Left colon (tissue), 2 donors: ENCODE measurements at places on chromosomes 1 and 21.

DNA sequence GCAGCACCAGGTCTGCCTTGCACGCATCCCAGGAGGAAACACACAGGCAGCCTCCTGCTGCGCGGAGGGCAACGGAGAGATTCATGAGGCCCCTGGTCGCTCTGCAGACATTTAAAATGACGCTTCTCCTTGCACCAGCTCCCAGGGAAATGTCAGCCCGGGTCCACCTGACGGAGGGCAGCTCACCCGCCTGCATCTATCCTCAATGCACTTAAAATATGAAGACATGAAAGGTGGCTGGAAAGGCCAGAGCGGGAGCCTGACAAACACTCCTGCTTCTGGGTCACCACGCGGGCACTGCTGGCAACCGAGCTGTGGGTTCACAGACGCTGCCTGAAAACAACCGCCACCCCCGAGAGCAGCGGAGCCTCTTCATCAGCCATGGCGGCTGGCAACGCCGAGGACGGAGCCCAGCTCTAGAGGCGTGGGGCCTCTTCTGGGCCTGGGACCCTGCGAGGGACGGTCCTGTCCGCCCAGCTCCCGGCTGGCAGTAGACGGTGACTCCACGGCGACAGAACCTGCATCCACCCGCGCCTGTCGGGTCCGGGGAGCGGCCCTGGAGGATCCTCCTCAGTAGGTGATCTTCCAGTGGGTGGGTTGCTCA lies 22.7 kb downstream of the POFUT2 start:
- peak; percentile 22 for DNase-seq

DNA sequence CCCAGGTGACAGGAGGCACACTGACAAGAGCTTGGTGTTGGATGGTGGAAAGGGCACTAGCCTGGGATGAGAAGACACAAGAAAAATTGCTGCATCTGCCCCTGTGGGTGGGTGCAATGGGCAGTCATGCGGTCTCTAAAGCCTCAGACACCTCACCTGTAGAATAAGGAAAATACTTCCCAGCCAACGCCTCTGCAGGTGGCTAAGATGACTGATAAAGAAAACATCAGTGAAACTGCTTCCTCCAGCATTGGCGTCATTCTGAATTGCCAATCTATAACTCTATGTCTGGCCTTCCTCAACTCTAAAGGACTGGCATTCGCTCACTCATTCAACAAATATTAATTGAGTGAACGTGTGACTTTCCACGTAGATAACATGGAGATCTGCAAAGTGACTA lies 100.4 kb upstream of the F3 start:
- no peak for DNase-seq

GRCh38 chr1:244836584-244836983 lies 1.1 kb downstream of the COX20 start:
- no peak for DNase-seq

GRCh38 chr1:186297439-186298045 lies 77.5 kb downstream of the TPR start:
- no peak for DNase-seq

DNA sequence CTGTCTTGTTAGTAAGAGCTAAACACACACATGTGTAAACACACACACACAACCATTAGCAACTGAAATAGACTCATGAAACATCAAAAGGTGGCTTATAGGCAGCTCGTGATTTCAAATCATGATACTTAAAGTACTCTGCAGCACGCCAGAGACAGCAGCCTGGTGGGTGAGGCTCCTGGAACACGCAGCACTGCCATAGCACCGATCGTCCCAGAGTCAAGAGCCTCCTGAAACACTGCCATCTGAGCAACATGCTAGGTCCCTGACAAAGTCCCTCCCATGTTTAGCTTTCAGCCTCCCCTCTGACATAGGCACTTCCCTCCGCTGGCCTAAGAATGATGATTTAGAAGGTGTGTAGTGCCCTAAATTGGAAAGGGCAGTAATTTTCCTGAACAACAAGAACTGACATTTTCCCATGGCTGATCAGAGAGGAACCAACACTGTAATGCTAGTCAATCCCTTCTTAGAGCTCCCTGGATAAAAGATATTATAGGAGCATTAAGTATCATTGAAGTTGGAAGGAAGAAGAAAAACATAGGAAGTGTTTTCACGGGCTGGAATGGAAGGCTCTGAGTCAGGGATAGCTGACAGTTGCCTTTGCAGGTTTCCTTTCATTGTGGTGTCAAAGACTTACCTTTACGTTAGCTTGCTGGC lies 14.1 kb upstream of the DPT start:
- no peak for DNase-seq

- DNase-seq, result no peak
Measured at GRCh38 chr1:151837884-151838221, 1.8 kb downstream of the C2CD4D start.

GRCh38 chr1:54070171-54070837 lies 16.9 kb downstream of the TCEANC2 start:
- no peak for DNase-seq

- no peak for DNase-seq
Measured at GRCh38 chr21:30233228-30234020, 17.5 kb upstream of the CLDN8 start.

- DNase-seq, result no peak
Measured at GRCh38 chr1:93800856-93801255, 78.2 kb downstream of the DNTTIP2 start.

DNA sequence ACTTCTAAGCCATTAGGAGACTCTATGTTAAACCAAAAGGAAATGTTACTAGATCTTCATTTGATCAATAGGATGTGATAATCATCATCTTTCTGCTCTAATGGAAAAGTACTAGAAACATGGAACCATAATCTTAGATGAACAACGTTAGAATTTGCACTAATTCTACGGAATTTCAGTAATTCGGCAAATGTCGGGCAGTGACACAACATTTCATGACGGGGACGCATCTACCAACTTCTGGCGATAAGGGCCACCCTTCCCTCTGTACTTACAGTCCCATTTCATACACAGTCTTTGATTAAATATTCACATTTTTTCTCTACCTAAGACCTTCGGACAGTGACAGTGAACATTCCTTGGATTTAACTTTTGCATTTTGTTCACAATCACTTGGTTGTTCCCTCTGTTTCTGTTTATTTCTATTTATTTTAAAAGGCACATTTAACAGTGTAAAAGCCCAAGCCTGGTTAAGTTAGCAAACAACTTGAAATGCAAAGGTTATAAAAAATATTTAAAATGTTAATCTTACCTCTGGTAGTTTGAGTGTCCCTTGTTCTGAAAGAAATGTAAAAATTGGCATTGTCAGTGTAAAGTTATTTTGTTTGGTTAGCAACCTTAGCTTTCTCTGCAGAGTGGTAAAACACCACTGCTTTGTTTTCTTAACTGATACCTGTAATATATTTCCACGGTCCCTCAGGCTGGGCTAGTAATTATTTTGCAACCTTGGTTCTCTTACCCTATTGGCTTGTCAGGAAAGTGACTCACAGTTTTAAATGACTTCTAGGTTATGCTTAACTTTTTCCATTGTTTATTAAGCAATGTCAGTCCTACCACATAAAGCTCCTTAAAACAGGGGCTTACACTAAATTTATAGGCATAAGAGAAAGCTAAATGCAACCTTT lies 276.9 kb downstream of the VAV3 start:
- peak; percentile 38 for DNase-seq

DNA sequence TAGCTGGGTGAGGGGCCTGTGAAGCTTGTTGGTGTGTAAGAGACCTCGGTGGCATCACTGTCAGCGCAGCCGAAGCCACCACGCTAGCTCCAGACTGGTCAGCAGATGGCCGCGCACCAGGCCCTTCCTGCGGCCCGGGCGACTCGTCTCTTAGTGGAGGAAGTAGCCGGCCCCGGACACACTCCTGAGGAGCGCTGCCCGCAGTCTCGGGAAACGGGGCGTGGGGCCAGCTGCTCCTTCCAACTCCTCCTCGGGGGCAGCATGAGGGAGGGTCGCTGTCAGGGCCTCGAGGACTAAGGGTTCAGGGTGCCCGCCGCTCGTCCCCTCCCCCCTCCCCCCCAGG lies 20.4 kb downstream of the H3-3A start:
- peak; percentile 64 for DNase-seq

DNA sequence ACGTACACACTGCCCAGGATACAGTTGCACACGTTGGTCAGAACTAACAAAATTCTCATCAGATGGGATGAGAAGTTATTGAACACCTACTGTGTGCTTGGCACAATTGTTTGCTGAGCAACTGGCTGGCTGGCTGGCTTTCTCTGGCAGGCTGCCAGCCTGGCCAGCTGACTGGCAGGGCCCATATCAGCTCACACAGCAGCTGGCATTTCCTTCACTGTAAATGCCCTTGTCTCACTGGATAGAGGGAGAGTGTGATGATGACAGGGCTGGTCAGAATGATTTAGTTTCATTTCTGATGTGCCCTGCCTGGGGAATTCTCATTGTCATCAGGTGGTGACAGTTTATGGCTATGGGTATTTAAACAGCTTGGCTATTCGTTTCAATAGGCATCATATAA lies 15.8 kb downstream of the CAMK2N1 start:
- peak; percentile 61 for DNase-seq

- DNase-seq, result no peak
Measured at GRCh38 chr1:107467286-107467685, 326.4 kb downstream of the NTNG1 start.

DNA sequence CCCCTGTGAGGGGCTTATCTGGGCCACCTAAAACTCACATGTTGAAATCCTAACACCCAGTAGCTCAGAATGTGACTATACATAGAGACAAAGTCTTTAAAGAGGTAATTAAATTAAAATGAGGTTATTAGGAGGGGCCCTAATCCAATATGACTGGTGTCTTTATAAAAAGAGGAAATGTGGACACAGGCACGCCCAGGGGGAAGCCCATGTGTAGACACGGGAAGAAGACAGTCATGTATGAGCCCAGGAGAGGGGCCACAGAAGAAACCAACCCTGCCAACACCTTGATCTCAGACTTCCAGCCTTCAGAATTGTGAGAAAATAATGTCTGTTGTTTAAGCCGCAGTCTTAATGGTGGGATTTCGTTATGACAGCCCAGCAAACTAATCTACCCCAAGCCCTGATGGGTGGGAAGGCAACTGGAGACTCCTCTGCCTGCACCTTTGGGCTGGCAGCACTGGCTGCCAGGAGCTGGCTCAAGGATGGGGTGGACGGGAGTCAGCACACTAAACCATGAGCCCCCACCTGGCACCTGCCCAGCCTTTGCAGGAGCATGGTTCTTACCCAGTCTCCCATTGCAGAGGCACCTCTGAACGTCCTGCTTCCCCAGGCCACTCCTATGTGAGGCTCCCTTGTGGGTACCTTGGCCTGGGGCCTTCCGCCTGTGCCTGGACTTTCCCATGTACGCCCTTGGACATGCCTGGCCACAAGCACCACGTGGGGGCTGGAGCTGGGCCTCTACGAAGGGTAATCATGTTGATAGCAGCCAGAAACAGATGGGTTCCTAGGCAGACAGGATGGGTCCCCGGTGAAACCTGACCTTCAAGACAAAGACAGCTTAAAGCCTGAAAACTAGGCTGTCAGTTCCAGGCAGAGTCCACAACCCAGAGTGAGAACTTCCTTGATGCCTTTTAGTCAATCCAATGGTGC lies 57.1 kb upstream of the DMRTB1 start:
- no peak for DNase-seq

DNA sequence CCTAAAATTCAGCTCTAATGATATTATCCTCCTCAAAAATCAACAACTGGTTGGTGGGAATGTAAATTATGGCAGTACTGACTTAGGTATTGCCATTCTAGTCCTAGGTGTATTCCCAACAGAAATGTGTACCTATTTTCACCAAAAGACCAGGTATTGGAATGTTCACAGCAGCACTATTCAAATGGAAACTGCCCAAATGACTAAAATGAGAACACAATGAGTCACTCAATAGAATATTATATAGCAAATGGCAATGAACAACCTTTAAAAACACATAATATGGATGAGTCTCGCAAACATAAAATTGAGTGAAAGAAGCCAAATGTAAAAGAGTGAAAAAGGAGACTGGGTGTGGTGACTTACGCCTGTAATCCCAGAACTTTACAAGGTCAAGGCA lies 44.9 kb downstream of the GADD45A start:
- DNase-seq, result no peak

GRCh38 chr1:39672551-39672947 lies 642 bp upstream of the NT5C1A start:
- DNase-seq, result peak; percentile 33

GRCh38 chr1:159935719-159936272 lies 9.6 kb downstream of the IGSF9 start:
- DNase-seq, result no peak

DNA sequence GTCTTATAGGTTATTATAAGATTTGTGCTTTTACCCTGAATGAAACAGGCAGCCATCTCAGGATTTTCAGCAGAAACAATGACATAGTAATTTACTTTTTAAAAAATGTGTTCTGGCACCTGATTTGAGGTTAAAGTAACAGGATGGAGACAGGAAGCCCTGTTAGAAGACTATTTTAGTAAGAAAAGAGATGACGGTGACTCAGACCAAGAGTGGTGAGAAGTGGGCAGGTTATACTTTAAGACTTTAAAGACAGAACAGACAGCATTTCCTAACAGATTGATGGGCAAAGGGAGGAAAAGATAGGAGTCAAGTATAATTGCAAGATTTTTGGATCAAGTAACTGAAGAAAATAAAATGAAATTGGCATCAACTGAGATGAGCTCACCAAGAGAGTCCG lies 436.8 kb upstream of the NR5A2 start:
- no peak for DNase-seq

- DNase-seq, result no peak
Measured at GRCh38 chr1:17149771-17150170, 30.5 kb upstream of the PADI2 start.

DNA sequence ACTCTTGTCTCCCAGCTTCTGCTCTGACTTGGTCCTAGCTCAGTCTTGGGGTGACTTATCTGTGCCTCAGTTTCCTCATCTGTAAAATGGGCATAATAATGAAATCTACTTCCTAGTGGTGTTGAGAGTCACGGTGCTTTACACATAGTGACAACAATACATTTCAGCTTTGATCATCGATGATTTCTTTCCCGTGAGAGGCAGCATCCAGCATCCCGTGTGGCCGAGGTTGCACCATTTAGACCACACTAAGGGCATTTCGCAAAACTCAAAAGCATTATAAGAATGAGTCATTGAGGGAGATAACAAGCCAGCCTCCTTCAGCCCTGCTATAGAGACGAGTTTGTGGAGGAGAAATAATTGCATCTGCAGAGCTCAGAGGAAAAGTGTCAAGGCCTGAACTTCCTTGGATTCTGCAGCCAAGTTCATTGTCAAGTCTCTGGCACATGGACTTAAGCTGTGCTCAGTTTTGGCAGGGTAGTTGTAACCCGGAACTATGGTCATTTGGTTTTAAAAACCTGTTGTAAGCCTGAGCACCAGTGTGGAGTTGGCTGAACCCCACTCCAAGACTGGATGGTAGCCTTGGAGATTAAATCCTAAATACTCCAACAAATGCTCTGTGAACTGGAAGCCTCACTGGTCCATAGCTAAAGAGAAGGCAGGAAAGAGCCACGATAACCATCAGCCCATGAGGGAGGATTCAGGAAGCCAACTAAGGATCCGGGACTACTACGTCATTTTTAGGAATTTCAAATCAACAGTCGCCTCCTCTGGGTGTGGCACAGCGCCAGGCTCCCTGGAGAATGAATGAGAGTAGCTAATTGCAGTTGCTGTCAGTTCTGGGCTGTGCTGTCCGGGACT lies 64.2 kb downstream of the TCP10L start:
- DNase-seq, result peak; percentile 68

GRCh38 chr1:26981146-26981846 lies 12.2 kb upstream of the TRNP1 start:
- DNase-seq, result no peak

GRCh38 chr1:219326843-219327242 lies 153.2 kb downstream of the LYPLAL1 start:
- DNase-seq, result no peak
